Liver (tissue), 10 donors: ENCODE measurements at places on chromosomes 1 and 21.

GRCh38 chr1:225664762-225665161 lies 11.8 kb upstream of the ENAH start:
- DNase-seq = no peak

- DNase-seq = no peak
Measured at GRCh38 chr1:206511362-206512057, 4.2 kb downstream of the RASSF5 start.

GRCh38 chr1:40635763-40636500 lies 29.6 kb downstream of the RIMS3 start:
- no peak for DNase-seq

DNA sequence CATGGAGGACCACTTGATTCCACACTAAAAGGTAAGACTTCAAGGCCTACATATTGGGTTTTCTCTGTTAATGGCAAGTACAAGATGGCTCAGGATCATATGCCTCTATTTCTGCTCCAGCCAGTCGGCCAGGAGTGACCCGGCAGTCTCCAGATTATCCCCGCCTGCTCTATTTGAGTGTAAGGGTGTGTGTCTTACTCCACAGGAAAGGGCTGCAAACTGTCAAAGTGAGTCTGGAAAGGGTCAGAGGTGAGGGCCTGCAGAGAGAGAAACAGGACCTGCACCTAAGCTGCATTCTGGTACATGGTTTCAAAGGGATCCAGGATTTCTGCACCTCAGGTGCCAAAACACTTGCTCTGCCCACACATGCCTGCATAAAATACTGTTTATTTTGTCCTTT lies 9.2 kb downstream of the ZNF692 start:
- DNase-seq = no peak

DNA sequence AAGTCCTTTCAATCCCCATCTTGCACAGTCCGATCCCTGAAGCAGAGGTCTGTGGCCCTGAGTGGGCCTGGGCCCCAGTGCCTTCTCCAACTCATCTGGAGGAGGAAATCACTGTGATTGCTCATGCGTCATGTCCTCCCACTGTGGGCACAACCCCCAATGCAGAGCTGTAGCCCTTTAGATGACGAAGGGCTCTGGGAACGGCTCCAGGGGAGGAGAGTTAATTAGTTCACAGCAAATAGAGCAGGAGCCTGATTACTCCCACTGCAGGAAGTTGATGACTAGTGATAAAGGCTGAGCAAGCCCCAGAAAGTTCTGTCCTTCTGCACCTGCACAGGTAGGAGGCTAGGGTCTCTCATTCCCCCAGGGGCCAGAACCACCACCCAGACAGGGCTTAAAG lies 111.5 kb downstream of the CCDC185 start:
- DNase-seq = no peak

DNA sequence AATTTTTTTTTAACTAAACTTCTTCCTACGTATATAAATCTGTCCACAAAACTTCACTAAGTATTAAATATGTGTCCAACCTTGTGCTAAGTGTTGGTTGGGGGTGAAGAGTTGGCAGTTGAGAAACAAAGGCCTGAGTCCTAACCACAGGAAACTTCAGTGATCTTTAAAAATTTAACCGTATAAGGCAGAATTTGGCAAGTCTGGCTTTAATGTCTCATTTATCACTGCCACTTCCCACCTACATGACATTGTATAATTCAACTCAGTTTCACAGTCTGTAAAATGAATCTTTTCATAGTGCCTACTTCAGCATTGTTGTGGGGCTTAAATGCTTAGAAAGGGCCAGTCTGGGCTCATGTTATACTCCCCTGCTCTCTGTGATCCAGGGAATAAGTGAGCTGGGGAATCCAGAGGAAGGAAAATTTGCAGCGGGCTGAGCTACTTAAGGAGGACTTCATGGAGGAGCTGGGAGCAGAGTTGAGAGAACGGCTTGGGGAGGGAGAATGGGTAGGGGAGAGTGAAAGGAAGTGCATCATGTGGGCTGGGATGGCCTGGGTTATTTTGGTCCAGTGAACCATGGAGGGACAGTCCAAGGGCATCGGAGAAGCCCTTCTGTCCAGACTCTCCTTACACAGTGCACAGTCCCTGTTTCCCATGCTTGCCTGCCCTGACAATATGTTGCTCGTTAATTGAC lies 14.5 kb downstream of the IFNAR2 start:
- no peak for DNase-seq

DNA sequence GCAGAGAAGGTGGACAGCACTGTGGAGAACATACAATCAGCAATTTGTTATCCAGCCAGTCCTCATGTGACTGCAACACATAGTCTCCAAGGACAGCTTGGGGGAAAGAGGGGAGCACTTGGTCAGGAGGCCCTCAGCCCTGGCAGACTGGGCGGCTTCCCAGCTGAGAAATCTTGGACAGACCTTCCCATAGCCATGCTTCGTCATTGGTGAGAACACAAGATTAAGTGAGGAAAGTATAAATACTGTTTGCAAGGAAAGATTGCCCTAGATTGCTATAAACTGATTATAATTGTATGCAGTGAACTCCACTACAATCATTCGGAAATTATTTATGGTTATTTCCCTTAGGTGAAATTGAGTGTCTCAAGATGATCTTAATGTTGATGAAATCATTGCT lies 131.5 kb downstream of the LMX1A start:
- DNase-seq = no peak

GRCh38 chr1:97621955-97622354 lies 298.9 kb downstream of the DPYD start:
- DNase-seq = no peak

DNA sequence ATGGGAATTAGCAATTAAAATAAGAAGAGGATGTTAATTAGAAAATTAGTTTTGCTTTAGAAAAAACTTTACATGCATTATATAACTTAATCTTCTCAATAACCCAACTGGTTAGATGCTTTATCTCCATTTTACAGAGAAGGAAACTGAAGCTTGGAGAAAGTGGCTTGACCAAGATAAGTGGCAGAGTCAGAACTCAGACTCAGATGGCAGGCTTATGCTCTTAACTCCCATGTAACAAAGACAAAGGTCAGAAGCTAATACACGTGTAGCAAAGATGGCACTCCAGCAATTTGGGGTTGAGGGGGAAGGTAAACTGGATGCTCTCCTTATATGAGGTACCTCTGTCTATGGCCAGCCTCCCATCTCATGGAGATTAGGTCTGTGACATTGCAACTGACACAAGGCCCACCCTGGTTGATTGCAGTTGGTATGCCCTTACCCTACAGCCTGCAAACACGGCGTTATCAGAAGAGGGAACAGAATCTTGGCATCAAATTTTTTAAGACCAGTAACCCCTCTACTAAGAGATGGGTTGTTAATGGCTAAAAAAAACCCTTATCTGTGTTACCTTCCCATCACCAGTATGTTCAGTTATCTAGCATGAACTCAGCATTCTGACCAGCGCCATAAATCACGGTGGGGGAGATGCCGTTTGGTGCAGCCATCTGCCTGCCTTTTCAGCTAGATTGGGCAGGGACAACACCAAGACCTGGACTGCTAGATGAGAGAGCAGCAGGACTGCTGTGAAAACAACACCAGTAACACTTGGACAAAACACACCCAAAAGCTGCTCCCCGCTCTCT lies 97.0 kb downstream of the UBR4 start:
- DNase-seq = no peak

DNA sequence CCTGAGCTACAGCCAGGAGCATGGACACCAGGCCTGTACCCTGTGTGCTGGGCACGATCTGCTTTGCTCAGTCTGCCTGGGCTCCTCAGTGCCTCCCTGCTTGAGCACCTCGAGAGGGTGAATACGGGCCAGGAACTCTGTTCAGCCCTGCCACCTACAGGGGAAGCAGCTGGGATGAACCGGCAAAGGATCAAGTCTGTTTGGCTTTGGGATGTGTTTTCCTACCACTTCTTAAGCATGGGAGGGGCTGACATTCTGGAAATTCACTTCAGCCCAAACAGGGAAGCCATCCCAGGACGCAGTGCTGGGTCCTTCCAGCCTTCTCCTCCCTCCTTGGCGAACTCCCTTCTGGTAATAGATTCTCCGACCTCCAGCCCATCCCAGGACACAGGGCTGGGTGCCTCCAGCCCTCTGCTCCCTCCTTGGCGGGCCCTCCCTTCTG lies 55.8 kb upstream of the SELENON start:
- no peak for DNase-seq

- no peak for DNase-seq
Measured at GRCh38 chr1:205065666-205066065, 18.6 kb downstream of the TMEM81 start.

DNA sequence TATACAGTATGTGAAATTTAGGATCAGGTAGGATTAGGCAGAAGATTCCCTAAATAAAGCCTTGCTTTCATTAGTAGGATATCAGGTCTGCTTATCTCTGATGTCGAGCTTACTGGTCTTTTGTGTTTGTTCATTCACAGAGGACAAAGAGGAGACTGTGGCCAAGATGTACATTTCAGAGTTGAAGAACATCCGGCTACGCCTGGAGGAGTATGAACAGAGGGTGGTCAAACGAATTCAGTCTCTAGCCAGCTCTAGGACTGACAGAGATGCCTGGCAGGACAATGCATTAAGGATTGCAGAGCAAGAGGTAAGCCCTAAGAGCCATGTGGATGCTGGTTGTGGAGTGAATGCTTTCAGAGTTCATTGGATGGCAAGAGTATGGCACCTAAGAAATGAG lies 106.2 kb downstream of the MACF1 start:
- DNase-seq = no peak

DNA sequence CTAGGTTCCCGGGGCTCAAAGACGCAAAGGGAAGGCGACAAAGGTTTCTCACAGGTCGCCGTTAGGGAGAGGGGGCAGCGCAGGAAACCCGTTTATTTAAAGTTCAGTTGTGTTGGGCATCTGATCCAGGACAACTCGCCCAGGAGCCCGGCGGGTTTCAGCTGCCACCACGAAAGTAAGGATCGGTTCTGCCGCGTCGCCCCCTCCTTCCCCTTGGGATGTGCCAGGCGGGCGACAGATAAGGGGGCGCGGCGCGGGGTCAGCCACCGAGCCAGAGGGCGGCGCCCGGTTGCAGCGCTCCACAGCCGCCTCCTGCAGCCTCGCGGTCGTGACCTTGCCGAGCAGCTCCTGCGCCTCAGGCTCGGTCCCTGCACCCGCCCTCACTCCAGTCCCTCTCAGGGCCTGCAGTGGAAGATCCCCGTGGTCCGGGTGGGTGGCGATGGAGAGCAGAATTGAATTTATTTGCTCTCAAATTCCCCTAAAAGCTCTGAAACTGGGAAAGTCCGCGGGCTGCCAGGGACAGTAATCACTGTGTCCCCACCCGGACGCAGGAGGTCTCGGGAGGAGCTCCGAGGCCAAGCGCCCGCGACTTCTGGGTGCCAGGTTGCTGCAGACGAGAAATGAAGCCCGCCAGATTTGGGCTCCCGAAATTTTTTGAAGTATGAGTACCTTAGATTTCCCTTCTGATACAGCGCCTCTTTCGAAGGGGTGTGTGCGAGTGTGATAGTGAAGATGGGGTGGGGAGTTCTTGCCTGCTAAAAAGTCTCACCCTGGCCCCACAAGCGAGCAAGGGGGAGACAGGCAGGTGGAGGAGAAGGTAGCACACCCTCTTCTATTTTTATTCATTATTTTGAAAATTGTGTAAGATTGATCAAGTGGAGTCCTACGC lies 28.4 kb upstream of the NFIA start:
- peak; percentile 83 for DNase-seq

- no peak for DNase-seq
Measured at GRCh38 chr1:26239936-26240335, 5.9 kb downstream of the CEP85 start.

DNA sequence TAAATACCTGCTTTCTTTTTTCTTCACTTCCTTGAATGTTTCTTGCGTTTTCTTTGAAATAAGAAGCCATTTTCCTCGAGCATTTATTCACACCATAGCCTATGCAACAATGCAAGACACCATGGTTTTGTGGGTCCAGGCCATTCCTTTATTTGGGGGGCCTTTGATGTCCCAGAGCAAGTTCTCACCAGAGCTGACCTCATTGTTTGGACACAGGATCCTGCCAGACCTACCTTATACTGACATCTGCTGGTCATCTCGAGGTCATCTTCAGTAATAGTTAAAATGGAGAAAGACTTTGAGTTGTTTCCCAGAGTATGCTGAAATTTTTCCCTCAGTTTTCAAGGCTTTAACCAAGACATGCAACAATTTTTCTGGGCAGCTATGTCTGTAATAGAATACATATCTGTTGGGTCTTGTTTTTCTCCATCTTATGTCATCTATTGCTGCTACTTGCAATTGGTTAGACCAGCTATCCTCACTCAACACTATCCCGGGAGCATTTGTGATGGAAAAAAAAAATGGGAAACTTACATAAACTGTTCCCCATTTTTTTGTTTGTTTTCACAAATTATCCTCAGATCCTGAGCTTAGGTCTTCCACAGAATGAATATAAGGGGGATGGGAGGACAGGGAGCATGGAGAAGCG lies 34.0 kb upstream of the BACE2 start:
- no peak for DNase-seq

DNA sequence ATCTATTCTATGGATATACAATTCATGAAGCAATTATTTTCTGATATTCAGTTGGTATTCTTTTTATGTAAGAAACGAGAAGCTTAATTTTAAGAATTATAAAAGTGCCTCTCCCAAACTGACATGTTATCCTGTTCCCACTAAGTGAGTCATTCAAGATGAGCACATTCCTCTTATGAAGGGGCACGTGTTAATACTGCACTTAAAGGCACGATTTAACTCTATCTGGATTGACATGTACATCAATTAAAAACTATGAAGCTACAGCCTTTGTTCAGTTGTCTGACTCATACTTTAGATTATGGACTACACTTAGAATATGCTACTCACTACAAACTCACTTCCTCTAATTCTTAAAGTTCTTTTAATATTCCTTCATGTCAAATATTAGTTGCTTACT lies 111.6 kb downstream of the CYYR1 start:
- DNase-seq = no peak

DNA sequence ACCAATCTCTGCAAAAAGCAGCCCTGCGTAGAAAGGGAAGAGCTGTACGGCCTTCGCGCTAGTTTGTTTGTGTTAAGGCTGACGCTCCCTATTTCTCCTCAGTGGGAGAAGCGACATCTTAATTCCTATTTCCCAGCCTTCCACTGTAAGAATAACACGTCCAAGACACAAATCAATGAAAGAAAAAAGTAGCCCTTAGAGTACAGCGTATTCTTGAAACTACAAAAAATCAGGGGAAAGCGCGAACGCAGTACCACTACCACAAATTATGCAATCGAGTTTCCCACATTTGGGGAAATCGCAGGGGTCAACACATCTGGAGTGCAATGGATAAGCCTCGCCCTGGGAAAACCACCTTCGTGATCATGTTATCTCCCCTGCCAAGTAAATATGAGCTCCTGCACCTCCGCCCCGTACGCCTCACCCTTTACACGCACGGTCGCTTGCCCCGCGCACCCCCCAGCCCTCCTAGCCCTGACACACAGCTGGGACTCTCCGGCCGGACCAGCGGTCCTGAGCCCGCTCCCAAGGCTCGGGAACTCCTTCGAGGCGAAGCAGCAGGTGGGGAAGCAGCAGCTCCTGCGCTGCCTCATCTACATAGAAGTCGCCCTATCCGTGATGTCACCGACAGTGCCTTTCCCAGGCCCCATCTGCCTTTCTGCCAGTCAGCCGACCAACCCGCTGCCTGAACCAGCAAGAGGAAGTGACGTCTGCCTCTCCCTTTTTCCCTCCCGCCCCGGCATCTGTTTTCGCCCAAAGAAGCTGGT lies 94.7 kb downstream of the PPIAL4G start:
- peak; percentile 87 for DNase-seq

GRCh38 chr1:21775550-21775914 lies 7.4 kb downstream of the USP48 start:
- no peak for DNase-seq
